ENCODE measurements at places on chromosomes 16 and 17. TPM values are rescaled to one million over a fixed set of nuclear protein-coding genes. Genes with fewer than 3 reads are reported as not detected.

Gene TEX14
- 0.02 TPM for polyA plus RNA-seq

DNA sequence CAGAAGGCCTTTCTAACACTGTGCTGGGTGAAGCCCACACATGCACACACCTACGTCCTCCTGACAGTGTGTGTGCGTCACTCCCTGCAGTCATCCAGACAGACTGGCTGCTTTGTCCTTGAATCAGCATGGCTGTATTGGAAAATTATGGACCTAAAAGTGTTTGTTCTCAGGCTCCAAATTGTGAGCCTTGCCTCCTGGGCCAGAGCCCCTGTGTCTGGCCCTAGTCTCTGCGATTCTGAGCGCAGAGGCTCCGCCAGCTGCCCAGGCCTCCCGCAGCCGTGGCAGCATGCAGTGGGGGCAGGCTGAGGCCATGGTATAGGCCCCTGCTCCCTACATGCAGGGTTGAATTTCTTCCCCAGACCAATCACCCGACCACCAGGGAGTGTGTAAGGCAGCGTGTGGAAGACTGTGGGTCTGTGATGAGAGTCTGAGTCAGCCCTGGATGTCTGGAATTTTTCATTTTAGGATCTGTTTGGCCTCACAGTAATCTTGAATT lies 166.9 kb downstream of the LGALS9B start:
- no peak for DNase-seq

GRCh38 chr17:80585890-80586845 lies 41.5 kb downstream of the RPTOR start:
- peak; percentile 95 for DNase-seq

GRCh38 chr17:69082696-69083095 lies 22.0 kb upstream of the ABCA9 start:
- no peak for DNase-seq

- peak; percentile 71 for DNase-seq
Measured at GRCh38 chr17:41773190-41773588, 13.3 kb downstream of the JUP start.
